ENCODE measurements at places on chromosomes 6 and 20.

DNA sequence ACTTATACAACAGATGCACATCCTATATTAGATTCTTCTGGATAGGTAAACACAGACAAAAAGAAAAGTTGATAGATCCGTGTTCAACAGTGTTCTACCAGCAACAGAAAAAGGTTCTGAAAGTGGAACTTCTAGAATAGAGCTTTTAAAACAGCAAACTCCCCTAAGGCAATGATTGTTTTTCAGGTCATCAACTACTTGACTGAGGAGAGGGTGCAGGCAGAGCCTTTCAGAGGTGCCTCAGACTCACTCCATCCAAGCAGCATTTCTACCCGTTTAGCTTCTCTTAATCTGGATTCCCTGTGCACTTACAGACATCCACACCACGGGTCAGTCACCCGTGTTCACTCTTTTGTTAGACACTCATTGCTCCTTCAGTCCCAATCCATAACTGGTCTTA, 28.9 kb downstream of the FYN start:
- DNase-seq = no peak

DNA sequence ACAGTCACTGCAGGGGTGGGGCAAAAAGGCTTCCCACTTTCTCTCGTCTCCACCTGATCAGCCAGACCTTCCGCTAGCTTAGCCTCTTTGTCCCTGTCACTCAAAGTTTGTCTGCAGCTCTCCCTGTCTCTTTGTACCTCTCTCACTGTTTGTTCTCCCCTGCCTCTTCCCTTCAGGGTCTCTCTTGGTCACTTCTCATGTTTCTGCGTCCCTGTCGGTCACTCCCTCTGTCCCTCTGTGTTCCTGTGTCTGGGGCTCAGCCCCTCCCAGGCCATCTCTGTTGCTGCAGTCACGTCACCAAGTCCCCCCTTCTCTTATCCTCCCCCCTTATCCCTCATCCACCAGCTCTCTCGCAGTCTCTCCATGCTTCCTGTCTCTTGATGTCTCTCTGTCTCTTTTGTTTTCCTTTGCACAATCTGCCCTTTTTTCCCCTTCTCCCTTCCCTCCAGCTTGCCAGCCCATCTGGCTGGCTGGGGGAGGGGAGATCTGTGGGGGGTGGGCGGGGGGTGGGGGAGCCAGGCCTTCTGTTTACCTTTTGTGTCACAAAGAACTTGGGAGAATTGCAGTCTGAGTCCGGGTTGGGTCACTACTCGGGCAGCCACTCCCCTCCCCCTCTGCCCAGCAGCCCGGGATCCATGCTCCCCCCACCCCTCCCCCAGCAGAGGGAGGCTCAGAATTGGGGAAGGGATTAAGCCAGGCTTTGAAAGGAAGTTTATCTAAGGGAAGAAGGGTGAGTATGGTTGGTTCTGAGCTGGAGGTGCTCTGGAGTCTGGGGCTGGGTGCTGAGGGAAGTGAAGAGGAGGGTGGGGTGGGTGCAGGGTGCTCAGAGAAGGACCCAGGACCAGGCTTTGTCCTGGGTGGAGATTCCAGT, 32.3 kb downstream of the FOXP4 start:
- DNase-seq = no peak

DNA sequence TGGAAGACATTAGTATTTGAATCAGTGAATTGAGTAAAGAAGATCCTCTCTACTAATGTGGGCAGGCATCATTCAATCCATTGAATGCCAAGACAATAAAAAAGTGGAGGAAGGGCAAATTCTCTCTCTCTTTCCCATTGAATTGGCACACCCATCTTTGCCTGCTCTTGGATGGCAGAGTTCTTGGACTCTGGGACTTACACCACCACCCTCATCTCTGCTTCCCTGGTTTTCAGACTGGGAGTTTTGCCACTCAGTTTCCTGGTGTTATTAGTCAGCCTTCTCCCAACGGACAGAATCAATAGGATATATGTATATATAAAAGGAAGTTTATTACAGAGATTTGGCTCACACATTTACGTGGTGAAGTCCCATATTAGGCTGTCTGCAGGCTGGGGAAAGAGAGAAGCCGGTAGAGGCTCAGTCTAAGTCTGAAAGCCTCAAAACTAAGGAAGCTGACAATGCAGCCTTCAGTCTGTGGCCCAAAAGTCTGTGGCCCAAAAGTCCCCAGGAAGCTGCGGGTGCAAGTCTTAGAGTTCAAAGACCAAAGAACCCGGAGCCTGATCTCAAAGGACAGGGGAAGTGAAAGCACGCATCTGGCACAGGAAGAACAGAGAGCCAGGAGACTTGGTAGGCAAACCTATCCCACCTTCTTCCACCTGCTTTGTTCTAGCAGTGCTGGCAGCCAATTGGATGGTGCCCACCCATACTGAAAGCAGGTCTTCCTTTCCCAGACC, 64.4 kb downstream of the SMPDL3A start:
- no peak for DNase-seq

GRCh38 chr20:4101271-4101670, 85.9 kb upstream of the RNF24 start:
- no peak for DNase-seq

DNA sequence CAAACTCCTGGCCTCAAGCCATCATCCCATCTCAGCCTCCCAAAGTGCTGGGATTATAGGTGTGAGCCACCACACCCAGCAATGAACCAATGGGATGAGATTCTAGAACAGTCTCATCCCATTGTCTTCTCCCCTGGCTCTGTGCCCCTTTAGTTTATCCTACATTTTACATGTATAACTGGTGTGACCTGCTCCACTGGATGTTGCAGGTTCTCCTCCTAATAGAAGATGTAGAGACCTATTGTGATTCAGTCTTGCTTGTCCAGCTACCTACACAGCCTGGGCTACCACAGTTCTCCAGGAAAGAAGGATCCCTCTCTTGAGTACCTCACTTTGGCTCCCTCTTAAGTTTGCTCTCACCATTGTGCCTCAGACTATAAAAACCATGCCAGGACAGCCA, 2.0 kb upstream of the FKBPL start:
- no peak for DNase-seq

GRCh38 chr6:5073992-5074391, 11.1 kb upstream of the PPP1R3G start:
- DNase-seq = no peak

DNA sequence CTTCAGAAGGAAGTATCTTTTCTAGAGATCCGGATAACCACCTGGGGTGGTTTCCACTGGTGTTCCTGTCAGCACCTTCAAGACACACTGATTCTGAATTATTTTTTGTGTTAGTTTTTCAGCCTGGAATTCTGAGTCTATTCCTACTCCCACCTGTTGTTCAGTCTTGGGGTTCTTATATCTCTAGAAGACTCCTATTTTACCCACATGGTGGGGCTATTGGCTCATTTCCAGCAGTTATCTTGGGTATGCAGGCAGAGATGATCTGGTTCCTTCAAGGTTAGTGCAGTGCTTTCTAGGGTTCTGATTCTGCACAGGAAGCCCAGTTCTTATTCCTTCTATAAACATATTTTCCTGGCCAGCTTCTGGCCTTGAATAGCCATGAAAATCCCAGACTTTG, 175.6 kb upstream of the PDE7B start:
- peak; percentile 78 for DNase-seq

- peak; percentile 86 for DNase-seq
Measured at GRCh38 chr6:31068669-31069340, 43.6 kb downstream of the C6orf15 start.

GRCh38 chr6:83432636-83433035, 1.8 kb upstream of the ME1 start:
- no peak for DNase-seq

DNA sequence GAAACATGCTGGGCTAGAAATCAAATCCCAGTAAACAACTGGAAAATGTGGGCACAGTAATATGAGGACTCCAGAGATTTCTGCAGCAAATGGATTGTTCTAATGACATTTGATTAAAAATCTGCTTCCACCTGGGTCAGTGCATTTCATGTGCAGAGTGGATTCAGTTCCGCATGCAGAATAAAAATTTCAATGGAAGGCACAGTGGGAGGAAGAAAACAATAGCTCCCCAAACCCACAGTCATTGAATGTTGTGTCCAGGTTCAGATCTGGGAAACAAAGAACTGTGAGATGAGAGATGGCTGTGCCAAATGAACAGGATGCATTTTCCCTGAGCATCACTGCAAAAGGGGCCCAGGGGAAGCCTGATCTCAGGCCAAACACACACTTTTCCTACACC, 403.1 kb downstream of the BTBD9 start:
- no peak for DNase-seq

DNA sequence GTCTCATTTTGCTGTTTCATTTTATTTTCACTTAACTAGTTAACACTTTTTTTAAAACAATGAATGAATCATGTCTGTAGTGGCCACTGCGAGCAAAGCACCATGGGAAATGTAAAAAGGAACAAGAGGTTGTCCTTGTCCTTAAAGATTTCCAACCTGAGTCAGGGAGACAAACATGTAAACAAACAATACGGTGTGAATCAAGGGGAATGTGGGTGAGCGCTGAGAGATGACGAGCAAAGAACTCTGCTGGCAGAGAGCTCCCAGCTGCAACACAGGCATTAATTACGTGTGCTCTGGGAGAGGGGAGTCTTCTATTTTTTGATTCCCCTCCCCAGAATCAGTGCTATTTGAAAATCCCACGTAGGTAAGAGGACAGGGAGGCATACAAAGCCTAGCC, 84.3 kb downstream of the ATXN1 start:
- peak; percentile 50 for DNase-seq

DNA sequence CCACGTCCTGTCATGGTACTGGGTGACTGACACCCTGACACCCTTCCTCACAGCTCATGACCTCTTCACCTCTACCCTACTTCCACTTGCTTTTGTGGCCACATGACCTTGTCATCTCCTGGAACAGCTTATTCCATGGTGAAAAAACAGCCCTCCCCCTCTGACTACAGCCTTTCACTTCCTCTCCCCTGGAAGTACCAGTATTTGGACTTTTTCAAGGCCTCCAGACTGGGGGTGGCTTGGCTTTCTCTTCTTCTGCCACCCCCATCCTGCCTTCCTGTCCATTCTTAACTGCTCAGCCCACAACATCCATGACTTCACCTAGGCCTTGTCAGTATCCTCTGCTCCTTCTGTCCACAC, 168.4 kb downstream of the CARMIL1 start:
- DNase-seq = peak; percentile 81

Data from suppressor macrophage treated with lipopolysaccharide for 1 hour (primary cell).